MG63 (cell line): ENCODE measurements at places on chromosomes 16 and 17. TPM values are rescaled to one million over a fixed set of nuclear protein-coding genes. Genes with fewer than 3 reads are reported as not detected.

DNA sequence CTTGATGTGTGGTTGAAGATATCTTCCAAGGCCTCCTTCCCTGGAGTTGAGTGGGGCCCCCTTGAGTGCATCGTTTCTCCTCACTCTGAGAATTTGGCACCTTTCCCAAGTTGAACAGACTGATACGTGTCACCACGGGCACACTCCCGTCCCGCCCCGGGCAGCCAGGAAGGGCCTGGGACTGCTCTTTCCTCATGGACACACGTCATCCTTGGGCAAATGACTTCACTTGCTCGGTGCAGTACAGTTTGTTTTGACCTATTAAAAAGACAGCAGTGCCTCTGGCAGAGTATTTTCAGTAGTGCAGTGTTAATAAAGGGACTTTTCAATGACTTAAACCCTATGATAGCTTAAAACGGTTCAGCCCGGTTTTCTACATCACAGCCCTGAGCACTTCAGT lies 59.9 kb downstream of the SEC14L1 start:
- DNase-seq, result no peak

- DNase-seq, result no peak
Observed at GRCh38 chr17:60388742-60389141, 3.2 kb downstream of the USP32 start.

DNA sequence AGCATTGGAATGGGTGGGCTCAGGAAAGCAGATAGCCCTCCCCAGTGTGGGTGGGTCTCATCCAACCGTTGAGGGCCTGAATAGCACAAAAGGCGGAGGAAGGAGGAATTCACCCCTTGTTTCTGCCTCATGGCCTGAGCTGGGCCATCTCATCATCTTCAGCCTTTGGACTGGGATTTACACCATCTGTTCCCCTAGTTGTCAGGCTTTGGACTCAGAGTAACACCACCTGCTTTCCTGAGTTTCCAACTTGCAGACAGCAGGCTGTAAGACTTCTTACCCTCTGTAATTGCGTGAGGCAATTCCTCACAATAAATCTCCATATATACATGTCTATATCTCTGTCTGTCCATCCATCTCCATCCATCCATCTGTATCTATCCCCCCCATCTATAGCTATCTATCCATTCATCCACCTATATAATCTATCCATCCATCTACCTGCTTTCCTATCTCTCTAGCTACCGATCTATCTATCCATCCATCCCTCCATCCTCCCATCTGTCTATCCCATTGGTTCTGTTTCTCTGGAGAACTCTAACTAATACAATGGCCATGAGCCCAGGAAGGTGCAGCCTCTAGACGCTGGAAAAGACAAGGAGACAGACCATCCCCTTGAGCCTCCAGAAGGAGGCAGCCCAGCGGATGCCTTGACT lies 21.3 kb downstream of the DNAH17 start:
- no peak for DNase-seq

- no peak for DNase-seq
Observed at GRCh38 chr17:57402681-57403180, 146.4 kb downstream of the MSI2 start.

GRCh38 chr17:50911890-50912289 lies 45.7 kb upstream of the TOB1 start:
- DNase-seq, result no peak

DNA sequence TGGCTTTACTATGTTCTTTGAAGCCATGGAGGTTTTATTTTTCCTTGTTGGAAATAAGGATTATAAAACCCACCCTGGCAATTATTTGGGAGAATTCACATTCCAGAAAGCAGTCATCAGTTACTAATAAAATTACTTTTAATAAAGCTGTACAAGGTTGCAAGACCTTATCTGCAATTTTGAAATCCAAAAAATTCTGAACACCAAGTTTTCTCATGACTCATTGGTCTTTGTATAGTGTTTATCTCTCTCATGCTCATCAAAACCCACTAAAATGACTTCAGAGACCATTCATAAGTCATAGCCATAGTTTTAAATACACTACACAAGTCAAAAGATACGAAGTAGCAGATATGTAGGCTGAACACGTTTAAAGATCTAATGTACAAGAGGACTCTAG lies 6.0 kb upstream of the KRT38 start:
- no peak for DNase-seq

DNA sequence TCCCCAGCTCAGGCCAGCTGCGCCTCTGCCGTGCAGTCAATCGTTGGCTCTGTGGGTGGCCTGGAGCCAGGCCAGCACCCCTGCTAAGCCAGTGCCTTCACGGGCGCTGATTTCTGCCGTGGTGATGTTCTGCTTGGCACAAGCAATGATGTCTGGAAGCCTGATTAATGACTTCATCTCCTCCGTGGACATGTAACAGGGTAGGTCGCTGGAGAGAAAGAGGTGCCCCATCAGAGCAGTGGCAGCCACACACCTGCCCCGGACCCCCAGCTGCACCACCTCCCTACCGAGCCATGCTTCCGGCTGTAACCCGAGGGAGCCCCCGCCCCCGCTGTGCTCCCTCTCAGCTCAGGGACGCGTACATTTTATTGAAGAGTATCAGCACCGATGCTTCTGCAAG lies 1.9 kb downstream of the ARL16 start:
- DNase-seq, result peak; percentile 68

Gene KRT33B
- total RNA-seq, result 0.17 and 2.0 TPM in 2 replicates

Gene CD300LB
- total RNA-seq, result not detected in 2 replicates

Gene FBXW10
- not detected in 2 replicates for total RNA-seq
